Pancreas (tissue), 10 donors: ENCODE measurements at places on chromosomes 4 and X. TPM values are rescaled to one million over a fixed set of nuclear protein-coding genes. Genes with fewer than 3 reads are reported as not detected.

- DNase-seq, result no peak
Measured at GRCh38 chr4:180664766-180665368, 1578.3 kb upstream of the TENM3 start.

DNA sequence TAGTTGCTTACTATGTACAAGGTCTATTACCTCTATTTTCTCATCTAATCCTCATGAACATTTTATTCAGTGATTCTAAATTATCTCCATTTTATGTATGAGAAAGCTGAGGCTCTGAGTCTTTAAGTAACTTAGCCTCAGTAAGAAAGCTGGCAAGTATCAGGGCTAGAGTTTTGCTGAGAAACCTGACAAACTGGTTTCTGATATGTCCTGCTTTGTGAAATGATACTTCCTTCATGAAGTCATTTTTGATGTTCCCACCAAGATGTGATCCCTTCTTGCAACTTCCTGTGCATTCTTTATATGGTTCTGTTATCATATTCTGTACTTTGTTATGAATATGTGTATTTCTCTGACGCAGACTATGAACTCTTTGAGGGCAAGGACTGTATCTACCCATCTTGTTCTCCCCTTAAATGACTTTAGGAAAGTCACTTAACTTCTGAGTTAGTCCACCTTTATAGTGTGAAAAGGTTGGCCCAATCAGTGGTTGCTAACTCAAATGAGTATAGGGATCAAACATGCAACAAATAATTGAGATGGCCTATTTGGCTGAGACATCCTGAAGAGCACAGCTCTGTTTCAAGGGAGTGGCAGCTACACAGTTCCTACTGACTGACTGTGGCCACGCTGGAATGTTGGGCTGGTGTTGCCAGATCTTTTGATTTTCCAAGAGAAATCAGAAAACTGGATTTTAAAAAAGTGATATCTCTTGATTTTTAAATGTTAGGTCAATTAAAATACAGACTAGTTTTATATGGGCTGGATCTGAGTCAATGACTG is 127.9 kb upstream of the AMOT start:
- no peak for DNase-seq

DNA sequence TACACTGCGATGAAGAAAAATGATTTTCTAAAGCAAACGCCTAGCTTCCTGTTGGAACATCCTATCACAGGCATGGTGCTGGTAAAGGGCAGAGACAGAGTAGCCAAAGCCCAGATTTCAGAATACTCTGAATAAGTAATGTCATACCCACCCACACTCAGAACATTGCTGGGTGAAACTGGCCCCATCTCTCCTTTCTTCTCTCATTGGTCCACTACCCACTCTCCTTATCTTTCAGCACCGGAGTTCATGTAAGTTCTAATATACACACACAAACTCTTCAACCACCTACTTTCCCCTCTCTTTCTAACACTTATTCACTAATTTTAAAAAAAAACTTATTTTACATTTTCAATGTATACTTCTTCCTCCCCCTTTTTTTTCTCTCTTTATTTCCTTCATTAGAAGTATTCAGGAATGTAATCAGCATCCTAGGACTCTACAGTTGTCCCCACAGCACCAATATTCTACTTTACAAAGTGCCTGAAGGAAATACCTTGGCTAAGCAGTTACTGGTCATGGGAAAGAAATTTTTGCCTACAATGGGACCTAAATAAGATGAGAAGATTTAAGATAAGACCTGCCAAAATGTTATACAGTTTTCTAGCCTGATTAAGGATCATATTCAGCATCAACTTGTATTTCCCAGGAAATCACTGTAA is 63.0 kb downstream of the SEC24D start:
- DNase-seq, result no peak

DNA sequence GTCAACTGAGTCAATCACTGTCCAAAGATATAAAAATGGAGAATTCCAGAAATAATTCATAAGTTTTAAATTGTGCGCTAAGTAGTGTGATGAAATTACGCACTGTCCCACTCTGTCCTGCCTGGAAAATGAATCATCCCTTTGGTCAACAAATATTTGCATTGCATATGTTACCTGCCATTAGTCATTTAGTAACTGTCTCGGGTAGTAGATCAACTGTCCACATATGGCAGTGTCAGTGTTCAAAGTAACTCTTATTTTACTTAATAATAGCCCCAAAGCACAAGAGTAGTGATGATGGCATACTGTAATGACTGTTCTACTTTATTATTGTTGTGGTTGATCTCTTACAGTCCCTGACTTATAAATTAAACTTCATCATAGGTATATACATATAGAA is 3.4 kb downstream of the YTHDC1 start:
- DNase-seq, result no peak

GRCh38 chr4:42655921-42656678 is 805 bp downstream of the ATP8A1 start:
- peak; percentile 74 for DNase-seq

The MAGEA2B gene
- total RNA-seq, result not detected

The DCLK2 gene
- total RNA-seq, result 1.5 TPM

DNA sequence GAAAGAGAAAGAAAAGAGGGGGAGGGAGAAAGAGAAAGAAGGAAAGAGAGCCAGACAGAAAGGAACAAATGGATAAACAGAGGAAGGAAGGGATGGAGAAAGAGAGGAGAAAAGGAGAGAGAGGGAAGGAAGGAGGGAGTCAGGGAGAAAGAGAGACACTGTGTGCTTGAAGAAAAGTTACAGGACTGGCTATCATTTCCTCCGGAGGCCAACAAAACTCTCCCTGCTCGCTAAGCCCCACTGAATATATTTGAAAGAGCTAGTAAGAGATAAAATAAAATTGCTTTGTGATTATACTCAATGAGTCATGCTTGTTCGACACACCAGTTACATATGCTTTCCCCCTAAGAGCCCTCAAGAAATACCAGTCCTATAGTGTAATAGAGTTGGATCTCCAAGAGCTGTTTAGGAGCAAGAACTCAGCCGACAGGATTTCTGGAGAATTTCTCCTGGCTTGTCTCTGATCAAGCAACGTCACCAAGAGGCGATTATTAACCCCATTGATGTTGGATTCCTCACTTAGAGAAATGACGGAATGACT is 102.2 kb downstream of the MXRA5 start:
- DNase-seq, result no peak

The HAND2 gene
- total RNA-seq, result 11.4 TPM

GRCh38 chr4:62196338-62196737 is 996.2 kb downstream of the ADGRL3 start:
- DNase-seq, result no peak

The GABRG1 gene
- not detected for total RNA-seq
